ENCODE measurements at places on chromosomes 11 and 22.
A peak's percentile ranks its signal among the peaks of the same experiment; 100 is the strongest.

- DNase-seq, result no peak
These were observed 22.0 kb downstream of the FAM181B start for GRCh38 chr11:82711648-82712047.

DNA sequence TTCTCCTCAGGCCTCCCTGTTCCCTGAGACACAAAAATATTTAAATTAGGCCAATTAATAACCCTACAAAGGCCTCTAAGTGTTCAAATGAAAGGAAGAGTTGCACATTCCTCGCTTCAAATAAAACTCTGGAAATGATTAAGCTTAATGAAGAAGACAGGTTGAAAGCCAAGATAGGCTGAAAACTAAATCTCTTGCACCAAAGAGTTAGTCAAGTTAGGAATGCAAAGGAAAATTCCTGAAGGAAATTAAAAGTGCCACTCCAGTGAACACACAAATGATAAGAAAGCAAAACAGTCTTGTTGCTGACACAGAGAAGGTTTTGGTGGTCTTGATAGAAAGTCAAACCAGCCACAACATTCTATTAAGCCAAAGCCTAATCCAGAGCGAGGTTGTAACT is 574.4 kb downstream of the OPCML start:
- DNase-seq, result no peak

DNA sequence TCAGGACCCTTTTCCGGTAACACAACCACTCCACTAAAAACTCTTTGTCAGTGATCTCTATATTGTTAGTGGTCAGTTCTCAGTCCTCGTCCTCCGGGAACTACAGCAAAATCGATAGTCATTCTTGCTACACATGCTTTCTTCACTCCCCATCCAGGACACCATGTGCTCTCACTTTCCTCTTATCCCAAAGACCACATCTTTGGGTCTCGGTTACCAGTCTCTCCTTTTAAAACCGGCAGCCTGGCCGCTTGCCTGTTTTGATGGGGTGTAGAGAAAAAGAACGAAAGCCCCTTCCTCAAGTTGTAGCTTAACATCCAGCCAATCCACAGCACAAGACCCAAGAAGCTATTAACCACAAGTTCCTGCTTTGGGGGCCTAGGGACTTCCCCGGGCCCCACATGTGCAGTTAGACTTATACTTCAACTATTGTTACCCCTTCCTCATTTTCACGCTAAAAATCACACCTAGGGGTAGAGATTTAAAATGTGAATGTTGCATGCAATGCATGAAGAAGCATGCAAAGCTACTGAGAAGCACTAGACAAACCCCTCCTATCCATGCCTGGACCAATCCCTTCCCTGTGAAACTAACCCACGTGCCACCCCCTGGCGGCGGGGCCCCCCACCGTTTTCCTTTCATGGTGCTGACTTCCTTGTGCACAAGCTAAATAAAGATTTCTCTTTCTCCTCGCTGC is 1.5 kb upstream of the TOLLIP start:
- no peak for DNase-seq

DNA sequence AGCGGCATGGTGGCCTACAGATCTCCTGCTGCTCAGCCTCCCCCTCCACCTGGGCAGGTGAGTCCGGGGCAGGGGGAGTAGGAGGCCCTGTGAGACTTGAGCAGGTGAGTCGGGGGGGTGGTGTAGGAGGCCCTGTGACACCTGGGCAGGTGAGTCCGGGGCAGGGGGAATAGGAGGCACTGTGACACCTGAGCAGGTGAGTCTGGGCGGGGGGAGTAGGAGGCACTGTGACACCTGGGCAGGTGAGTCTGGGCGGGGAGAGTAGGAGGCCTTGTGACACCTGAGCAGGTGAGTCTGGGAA is 299.3 kb downstream of the BRD1 start:
- no peak for DNase-seq

GRCh38 chr11:64284962-64285884 is at the start of gene GPR137:
Gene GPR137, plus strand, starts transcription at chr11:64285848. Its CDS starts 677 bp downstream, at chr11:64286525.
- peak; percentile 90 for DNase-seq

GRCh38 chr11:926341-926916 is 759 bp downstream of the AP2A2 start:
- DNase-seq, result no peak

GRCh38 chr11:31956310-31956709 is 134.6 kb upstream of the RCN1 start:
- DNase-seq, result no peak

DNA sequence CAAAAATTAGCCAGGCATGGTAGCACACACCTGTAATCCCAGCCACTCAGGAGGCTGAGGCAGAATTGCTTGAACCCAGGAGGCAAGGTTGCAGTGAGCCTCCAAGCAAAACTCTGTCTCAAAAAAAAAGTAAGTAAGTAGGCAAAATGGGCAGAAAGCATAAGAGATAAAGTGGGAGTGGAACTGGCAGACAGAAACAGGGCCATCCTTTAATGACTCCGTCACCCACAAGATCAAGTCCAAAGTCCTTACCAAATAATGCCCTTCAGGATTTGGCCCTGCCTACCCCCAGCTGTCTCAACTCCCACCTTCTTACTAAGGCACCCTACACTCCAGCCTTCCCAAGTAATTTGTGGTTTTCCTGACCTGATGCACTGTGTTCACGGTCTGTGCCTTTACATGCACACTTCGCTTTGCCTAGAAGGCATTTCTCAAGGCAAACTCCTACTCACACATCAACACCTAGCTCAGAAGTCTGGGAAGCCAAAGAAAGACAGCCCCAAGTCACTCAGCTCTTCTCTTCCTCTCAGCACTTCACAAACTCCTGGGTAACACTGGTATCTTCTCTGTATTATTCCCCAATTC is 6.1 kb downstream of the MAPK1 start:
- DNase-seq, result no peak

DNA sequence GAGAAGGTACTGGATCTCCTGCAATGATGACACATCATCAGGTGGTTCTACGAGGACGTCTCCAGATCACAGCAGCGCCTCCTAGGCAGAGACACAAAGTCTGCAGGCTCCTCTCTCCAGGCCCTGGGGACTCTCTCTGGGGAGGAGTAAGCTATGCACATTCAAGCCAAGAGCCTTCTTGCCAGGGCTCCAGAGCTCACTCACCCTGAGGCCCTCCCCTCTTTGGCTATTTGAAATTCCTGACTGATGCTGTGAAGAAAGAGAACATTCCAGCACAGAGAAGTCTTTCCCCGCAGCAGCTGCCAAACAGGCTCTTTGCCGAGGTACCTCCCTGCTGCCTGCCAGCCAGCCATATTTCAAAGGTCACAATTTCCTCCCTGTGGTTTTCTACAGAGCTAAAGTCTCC is 204.9 kb downstream of the CSNK2A3 start:
- no peak for DNase-seq

DNA sequence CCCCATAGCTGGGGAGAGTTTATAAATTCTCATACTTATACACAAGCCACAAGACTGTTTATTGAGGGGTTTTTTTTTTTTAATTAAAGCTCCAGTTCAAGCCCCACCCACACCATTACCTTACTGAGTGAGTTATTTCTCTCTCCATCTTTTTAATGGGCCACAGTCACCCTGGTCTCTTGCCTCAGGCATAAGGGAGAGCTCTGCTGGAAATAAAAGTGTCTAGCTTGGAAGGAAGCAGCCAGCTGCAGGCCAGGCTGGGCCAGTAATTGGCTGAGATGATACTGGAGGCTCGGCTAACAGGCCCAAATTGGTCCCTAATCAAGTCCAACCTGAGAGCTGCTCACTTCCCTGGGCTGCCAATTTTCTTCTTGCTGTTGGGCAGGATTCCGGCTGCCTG is 174.1 kb downstream of the INSC start:
- no peak for DNase-seq

DNA sequence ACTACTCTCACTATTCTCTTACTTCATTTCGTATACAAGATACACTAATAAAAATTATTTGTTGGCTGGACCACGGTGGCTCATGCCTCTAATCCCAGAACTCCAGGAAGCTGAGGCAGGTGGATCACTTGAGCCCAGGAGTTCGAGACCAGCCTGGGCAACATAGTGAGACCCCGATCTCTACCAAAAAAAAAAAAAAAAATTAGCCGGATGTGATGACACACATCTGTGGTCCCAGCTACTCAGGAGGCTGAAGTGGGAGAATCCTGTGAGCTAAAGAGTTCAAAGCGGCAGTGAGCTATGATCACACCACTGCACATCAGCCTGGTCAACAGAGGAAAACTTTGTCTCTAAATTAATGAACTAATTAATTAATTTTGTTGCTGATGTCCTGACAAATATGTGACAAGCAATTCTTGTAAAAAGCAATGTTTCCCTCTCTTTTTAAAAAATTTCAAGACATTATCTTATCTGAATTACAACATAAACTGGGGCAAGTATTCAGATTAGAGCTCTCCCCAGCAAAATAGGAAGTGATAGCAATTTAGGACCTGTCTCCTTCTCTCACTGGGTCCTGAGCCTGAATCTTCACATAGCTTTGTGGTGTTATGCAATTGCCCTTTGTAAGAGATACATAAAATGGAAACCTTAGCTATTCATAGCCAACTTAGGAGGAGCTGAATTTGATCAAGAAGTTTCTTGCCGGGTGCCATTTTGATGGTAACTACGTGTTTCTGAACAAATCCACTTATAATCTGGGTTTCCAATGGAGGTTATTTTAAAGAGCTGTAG is 17.6 kb upstream of the TMA7B start:
- no peak for DNase-seq

GRCh38 chr22:46428602-46429324 is 93.2 kb downstream of the TRMU start:
- no peak for DNase-seq

DNA sequence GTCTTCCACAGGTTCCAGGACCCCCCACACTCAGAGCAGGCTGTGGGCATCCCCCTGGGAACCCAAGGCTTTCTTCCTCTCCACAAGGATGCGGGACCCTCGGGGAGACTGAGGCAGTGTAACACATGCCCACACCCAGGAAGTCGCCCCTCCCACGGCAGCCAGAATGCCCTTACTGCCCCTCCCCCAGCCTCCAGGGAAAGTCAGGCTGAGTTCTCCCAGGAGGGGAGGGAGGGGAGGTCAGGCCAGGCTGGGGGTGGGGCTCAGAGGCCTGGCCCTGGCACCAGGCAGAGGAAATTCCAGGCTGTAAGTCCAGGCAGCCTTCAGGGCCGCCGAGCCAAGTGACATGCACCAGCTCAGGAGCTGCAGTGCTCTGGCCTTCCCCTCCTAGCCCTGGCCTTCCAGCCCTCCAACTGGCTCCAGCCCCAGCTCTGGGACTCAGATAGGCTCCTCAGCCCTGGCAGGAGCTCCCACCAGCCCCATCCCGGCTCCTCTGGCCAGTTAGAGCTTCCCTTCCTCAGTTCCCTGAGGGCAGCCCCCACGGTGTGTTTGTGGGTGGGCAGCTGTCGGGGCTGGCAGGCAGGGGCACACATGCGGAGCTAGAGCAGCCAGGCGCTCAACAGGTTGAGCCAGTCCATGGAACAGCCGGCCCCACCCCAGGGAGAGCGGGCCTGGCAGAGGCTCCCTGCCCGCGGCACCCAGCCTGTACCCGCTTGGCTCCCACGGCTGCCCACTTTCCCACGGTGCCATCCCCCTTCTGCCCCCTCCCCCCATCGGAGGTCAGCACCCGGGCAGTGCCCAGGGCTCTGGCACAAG is 3.6 kb downstream of the BCL9L start:
- DNase-seq, result no peak

GRCh38 chr11:119940401-119940976 is 197.4 kb downstream of the TRIM29 start:
- DNase-seq, result no peak

DNA sequence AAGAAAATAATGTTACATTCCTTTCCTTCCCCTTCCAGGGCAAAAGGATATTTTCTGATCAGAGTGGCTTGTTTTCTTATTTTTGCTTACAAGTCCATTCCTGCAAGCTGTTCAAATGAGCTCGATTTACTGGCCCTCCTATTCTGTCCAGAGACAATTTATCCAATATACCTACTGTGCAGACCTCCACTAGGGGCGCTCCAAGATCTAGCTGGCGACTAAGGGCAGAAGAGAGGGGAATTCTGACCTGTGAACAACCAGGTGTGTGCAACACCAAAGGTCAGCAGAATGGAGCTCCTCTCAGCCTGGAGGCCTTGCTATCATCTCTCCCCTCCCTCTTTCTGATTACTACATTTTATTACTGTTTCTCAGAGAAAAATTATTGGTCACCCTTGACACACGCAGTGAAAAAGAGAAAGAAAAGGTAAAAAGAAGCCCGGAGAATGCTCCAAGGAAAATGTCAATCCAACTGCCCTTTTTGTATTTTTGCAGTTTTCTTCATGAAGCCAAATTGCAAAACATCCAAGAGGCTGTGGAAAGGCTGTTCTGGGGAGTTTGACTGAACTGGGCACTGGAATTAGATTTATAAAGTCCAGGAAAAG is 3.2 kb downstream of the SEZ6L start:
- DNase-seq, result peak; percentile 7

- no peak for DNase-seq
These were observed 32.0 kb downstream of the CD82 start for GRCh38 chr11:44597358-44598012.

GRCh38 chr22:50009765-50010675 is 2.5 kb downstream of the IL17REL start:
- DNase-seq, result no peak

GRCh38 chr11:94786264-94787126 is 18.3 kb downstream of the AMOTL1 start:
- no peak for DNase-seq

GRCh38 chr11:63681321-63682065 is at the start of gene RTN3:
Gene RTN3, plus strand, starts transcription at chr11:63681500. Its CDS starts 137 bp downstream, at chr11:63681637.
- DNase-seq, result peak; percentile 98

DNA sequence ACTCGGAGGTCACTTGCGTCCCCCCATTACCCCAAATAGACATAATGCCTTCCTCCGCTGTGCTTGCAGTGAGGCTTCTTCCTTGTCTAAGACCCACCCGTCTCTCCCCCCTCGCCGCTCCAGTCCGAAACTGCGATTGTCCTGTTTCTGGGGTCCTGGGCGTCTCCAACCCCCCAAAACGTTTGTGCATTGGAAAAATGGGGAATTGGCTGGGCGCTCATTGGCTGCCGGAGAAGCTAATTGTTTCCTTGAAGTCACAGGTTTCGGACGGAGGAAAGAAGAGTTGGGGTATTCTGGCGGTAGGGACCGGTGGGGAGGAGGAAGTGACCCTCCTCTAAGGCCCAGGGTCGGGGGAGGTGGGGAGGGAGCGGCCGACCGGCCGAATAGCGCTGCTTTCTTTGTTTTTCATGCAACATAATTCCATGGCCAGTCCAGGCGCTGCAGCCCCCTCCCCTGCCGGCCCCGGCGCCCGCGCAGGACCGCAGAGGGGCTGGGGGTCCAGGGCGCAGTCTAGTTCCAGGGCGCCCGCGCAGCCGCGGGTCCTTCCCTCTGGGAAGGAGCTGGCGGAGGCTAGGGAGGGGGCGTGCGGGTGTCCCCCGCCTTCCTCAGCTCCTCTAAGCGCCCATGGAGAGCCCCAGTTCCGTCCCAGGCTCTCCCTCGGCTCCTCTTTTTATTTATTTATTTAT is 12.7 kb upstream of the CPT1A start:
- no peak for DNase-seq

Data from stimulated activated CD4-positive, alpha-beta T cell treated with anti-CD3 and anti-CD28 coated beads, Interleukin-1b, Interleukin-23, amount 100 ng/mL, for 24 hours (primary cell).